ENCODE measurements at places on chromosomes 13 and 19.

GRCh38 chr13:90717451-90717936 is 630.0 kb upstream of the MIR17HG start:
- DNase-seq, result peak; percentile 93

- DNase-seq, result peak; percentile 50
Measured at GRCh38 chr13:98466634-98467236, 110.2 kb downstream of the STK24 start.

- DNase-seq, result no peak
Measured at GRCh38 chr13:97491452-97491851, 57.5 kb downstream of the RAP2A start.

DNA sequence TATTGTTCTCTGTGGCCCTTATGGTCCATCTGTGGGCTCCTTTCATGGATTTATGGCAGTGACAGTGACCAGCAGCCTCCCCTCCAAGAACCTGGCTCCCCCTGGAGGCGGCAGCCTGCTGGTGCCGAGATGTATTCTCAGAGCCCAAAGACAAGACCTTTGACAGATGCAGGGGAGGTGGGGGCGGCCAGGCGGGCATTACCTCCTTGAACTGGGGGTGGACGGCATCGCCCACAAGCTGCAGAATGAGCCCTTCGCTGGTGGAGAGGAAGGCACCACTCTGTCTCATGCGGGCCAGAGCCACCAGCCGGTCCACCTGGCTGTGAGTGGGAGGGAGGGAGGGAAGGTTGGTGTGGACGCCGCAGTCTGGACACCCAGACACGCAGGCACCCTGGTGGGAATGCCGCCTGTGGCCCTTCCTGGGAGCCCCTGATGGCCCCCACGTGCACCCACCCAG is 6.6 kb downstream of the ISOC2 start:
- no peak for DNase-seq

- DNase-seq, result no peak
Measured at GRCh38 chr13:98519976-98520375, 56.9 kb downstream of the STK24 start.

All from amniotic epithelial cell (primary cell).